Activated CD8-positive, alpha-beta memory T cell treated with anti-CD3 and anti-CD28 coated beads, Interleukin-2, amount 50 U/mL, for 4 hours (primary cell): ENCODE measurements at places on chromosomes 1 and 21.

DNA sequence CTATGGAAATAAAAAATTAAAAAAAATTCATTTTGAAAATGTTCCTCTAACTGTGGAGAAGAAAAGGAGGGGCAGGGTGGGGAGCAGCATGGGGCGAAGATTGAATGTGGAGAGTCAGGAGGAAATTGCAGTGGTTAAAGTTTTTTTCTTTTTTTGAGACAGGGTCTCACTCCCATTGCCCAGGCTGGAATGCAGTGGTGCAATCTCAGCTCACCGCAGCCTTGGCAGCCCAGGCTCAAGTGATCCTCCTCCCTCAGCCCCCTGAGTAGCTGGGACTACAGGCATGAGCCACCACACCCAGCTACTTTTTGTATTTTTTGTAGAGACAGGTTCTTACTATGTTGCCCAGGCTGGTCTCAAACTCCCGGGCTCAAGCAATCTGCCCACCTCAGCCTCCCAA lies 67.6 kb downstream of the ADSS2 start:
- no peak for DNase-seq

- no peak for DNase-seq
Measured at GRCh38 chr1:180946056-180946455, 33.4 kb downstream of the KIAA1614 start.

GRCh38 chr1:206087091-206087490 lies 30.1 kb downstream of the AVPR1B start:
- DNase-seq, result no peak

DNA sequence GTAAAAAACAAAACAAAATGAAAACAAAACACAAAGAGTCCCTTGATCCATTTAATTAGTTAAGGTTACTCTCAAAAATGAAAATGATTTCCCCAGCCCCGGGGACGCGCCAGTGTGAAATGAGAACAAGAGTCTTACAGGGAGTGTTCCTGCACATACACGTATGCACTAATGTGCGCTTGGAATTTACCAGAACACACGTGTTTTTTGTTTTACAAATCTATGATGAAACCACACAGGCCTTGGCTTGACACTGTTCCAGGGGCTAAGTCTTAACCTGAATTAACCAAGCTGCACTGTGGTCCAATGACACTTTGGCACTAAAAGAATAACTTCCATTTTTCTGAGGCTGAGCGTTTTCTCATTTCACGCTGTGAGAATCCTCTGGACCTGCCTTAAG lies 63.7 kb downstream of the SLC45A1 start:
- no peak for DNase-seq

DNA sequence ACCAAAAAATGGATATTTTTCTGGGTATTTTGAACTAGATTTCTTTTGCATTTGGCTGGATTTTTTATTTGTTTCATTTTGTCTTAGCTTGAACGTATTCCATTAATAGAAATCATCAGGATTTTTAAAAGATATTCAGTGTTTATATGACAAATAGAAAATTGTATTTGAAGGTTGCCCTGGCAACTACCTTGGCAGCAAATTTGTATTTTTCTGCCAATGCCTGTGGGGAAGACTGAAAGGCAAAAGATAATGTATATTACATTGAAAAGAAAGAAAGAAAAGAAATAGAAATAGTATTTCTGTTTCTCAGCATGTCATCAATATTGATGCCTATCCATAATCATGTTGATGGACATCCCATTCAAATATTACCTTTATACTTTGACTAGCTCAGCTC lies 16.8 kb downstream of the VCAM1 start:
- no peak for DNase-seq

- no peak for DNase-seq
Measured at GRCh38 chr1:149927056-149927562, 494 bp downstream of the SF3B4 start.

- no peak for DNase-seq
Measured at GRCh38 chr1:61434276-61434675, 290.7 kb downstream of the TM2D1 start.

GRCh38 chr1:154306151-154306550 lies 14.7 kb upstream of the AQP10 start:
- DNase-seq, result no peak

DNA sequence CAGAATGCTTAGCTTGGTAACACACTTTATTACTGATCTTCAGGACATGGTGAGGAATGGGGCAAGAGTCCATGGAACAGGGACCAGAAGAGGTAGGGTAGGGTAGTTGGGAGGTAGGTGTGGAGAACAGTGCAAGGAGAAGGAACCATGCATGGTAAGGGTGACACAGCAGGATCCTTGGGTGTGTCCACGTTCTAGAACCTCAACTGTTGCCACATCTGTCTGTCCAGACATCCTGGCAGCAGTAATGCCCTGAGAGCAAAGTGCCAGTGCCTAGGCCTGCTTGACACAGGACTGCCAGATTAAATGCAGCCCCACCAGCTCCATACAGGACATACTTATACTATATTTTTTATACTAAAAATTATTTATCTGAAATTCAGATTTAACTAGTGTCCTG lies 13.9 kb downstream of the DMAP1 start:
- DNase-seq, result no peak

- DNase-seq, result no peak
Measured at GRCh38 chr1:77832901-77833300, 53.5 kb downstream of the MIGA1 start.

DNA sequence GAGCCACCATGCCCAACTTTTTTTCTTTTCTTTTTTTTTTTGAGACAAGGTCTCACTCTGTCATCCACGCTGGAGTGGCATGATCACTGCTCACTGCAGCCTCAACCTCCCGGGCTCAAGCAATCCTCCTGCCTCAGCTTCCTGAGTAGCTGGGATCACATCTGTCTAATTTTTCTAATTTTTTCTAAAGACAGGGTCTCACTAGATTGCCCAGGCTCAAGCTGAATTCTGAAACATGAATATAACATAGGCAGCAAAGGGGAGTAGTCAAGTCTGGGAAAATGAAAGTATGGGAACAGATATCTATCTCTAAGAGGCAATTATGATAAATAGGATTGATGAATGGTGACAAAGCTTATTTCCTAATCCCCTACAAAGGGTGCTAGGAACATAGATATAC lies 7.3 kb upstream of the CMPK1 start:
- DNase-seq, result no peak

DNA sequence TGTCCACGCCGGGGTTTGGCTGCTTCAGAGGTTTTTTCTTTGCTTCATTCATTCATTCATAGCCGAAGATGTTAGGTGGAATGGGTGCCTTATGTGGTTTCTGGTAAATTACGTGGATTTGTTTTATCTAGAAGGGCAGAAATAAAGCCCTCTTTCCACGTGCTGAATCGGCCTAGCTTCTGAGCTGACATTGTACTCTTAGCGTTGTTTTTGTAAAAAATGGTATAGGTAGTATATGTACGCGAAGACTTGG lies 1.5 kb downstream of the GALNT2 start:
- no peak for DNase-seq

DNA sequence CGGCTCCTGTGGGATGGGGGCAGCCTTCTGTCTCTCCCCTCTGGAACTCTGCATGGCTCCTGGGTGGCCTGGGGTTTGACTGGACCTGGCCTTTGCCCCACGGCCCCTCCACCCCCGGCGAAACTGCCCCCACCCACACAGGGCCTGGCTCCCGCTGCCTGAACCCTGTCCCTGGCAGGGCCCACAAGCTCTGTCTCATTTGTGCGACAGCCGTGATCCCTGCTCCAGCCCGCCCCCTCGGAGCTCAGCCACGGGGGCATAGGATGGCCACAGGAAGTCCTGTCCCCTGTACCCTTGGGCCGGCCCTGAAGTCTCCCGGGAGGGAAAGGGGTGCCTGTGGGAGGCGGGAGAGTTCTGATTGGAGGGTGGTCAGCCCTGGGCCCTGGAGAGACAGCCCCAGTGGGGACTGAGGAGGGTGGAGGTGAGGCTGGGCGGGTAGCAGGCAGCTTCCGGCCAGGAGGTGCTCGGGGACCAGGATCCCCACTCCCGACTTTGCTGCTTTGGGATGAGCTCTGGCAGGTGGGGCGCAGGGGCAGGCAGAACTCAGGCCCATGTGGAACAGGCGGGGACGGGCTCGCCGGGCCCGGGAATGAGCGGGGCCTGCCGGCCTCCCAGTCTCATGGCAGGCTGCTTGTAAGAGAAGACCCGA lies 45.1 kb downstream of the SLX9 start:
- peak; percentile 14 for DNase-seq

- DNase-seq, result no peak
Measured at GRCh38 chr1:228933753-228934152, 198.5 kb downstream of the RHOU start.

DNA sequence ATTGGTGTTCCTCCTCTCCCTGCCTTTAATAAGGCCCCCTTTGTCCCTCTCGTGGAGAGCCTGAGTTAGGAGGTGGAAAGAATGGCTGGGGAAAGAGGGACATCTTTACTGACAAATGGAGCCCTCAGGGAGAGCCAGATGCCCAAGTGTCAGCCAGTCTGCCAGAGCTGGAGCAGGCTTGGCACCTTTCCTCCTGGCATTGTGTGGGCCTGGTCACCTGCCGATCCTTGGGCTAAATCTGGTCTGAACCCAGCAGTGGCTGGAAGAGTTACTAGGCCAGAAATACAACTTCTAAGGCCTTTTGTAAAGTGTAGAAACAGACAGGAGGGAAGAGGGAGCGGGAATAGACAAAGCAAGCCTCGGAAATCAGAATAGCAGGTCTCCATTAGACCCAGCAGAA lies 24.9 kb downstream of the VANGL1 start:
- DNase-seq, result no peak

DNA sequence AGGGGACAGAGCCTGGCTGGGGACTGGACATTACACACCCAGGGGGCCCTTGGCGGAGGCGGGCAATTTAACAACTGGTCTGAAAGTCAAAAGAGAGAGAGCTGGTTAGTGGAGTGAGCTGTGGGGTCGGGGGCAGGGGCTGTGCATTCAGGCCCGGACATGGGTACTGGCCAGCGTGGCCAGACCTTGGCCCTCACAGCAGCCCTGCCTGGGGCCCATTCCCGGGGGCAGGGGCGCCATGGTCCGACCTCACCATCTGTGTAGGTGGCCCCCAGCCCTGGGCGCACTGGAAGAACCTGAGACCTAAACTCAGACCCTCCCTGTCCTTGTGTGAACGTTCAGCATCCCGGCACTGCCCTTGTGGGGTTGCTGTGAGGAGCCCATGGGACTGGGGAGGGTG lies 5.0 kb downstream of the CLDN19 start:
- DNase-seq, result no peak

DNA sequence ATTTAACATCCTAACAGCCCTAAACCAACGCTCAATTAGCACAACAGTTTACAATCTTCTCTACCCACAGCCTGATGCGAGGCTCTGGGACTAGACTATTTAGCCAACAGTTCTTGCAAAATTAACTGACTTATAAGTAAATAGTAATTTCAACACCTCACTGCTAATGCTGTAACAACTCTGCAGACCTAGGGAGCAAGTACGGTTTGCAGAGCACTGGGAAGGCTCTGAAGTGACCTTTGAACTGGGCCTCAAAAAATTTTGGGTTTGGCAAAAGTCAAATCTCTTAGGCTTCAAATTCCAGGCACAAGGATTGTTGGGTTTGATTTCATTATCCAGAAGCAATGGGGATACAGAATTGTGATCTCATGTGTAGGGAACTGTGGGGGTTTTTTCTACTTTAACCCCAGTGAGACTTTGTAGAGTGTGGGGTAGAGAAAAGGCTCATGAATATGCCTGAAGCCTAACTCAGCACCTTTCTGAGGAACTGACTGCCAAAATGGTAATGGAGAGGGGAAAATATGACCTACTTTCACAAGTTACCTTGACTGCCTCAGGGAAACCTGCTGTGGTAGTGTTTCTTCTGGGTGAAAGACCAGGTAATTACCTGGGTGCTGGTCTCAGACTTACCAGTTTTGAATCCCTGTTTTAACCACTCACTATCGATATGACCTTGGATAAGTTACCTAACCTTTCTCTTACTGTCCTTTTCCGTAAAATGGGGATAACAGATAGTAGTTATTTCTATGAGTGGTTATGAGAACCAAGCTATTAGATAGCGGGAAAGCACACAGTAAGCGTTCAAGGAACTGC lies 889 bp upstream of the TXLNA start:
- DNase-seq, result no peak

- DNase-seq, result no peak
Measured at GRCh38 chr1:85229574-85230097, 28.8 kb upstream of the SYDE2 start.

- no peak for DNase-seq
Measured at GRCh38 chr1:101438359-101438758, 201.5 kb downstream of the S1PR1 start.

DNA sequence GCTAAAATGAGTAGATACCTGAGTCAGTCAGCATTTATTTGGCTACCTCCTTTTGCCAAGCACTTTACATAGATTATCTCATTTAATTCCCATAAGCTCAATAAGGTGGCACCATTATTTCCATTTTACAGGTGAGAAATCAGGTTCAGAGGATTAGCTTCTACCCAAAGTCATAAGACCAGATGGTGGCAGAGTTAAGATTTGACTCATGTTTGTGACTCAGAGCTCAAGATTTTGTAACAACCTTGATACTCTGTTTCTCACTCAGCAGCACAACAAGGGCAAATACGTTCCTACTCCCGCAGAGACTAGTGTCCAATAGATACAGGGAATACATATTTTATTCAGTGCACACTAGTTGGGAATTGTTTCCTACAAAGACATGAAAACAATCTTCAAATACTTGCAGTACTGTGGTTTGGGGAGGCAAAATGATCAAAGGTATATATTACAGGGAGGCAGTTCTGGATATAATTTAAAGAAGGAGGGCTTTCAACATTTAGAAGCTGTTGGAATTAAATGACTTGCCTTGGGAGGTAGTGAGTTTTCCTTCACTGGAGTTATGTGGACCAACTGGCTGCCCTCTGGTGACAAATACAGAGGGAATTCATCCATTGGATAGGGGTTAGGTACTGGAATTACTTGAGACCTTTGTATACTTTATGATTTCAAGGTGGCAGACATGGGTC lies 3.6 kb downstream of the LEPR start:
- DNase-seq, result no peak

DNA sequence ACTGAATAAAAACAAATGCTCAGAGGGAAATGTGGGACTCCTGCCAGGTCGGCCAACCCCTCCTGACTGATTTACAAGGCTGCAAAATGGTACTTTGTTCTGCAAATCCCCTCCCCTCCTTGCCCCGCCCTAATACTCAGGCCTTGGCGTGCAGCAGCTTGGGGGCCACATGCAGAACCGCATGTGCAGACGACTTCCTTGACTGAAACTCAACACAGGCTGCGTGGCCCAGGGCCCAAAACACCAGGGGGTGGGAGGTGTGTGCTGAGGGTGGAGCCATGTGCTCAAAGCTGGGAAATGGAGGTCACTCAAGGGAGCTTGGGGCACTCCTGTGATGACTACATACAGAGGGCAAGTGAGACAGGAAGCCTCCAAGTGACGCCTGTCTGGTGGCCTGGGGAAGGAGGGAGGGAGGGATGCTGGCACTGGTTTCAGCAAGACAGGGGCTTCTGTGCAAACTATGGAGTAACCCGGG lies 87.2 kb downstream of the MRPL37 start:
- peak; percentile 52 for DNase-seq

DNA sequence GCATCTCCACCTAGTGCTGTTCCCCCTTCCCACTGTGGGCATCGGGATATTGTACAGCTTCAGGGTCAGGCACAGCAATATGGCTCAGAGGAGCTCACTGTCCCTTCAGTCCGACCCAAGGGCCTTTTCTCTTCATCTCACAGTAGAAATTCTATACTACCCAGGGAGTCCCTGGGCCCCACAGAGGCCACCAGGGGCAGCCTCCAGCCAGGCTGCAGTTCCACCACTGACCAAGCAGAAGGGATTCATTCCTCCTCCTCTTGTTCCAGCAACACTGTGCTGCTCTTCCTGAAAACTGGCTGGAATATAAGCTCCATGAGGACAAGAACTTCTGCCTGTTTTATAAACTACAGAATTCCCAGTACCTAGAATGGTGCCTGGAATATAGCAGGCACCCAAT lies 70.5 kb downstream of the CD34 start:
- DNase-seq, result no peak

- no peak for DNase-seq
Measured at GRCh38 chr1:51464828-51465227, 54.2 kb downstream of the EPS15 start.
